ENCODE measurements at places on chromosomes 11 and 22. TPM values are rescaled to one million over a fixed set of nuclear protein-coding genes. Genes with fewer than 3 reads are reported as not detected.

DNA sequence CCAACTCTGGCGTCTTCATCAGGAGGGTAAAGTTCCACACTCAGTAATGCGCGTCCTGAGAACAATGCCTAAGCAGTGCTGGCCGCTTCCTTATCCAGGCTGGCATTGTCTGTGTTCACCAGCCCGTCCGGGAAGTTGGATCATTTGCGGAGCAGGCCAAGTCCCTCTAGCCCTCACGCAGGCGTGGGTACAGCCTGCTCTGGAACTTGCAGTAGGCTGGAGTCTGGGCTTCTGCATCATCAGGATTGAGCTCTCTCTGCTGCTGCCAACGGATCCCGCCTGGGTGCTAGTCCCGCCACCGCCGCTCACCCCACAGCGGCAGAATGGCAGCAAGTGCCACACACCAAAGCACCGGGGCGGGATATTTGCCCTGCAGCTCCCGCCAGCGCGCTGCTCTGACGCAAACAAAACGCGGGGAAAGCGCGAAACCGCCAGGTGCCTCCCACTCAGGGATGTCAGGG lies 29.0 kb downstream of the GLYATL1 start:
- DNase-seq, result no peak

DNA sequence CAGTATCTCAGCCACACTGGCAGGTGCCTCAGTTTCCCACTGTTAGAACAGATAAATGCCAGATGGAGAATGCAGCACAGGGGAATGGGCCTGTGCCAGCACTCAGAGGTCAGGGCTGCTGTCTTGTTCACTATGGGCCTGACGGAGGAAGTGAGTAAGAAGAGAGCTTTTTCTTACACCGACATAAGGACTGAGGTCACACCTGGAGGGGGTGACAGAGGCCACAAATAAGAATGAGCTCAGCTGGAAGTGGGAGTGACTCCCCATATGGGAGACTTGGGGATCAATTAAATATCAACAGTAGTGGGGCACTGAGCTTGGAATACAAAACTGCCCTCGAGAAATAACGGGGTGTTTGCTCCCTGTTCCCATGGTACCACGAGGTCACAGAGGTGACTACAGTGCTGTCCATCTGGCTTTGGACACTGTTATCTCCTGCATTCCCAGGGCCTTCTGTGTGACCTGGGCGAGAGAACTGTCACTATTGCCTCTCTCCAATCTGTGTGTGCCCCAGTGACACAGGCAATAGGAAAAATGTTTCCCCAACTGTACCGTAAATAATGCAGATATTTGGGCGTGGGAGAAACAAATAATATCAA lies 94.1 kb upstream of the NNMT start:
- DNase-seq, result no peak

DNA sequence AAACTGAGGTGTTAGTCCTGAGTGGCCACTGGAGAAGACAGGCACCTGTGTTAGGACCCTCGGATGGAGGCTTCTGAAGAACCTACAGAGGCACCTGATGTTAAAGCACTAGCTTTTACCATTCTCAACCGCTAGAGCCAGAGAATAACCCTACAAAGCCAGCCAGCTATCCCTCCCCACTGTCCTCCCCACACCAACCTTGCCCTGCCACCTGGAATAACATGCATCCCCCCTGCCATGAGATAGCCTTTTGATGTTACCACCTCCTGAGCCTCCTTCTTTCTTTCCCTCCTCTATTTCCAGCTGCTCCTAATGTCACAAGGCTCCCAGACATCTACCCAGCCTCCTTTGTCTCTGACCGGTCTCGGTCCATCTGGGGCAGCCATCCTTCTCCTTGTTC lies 28.1 kb downstream of the COMMD9 start:
- no peak for DNase-seq

- no peak for DNase-seq
These were observed 179.7 kb downstream of the IGLL1 start for GRCh38 chr22:23400286-23400981.

- no peak for DNase-seq
These were observed 1.6 kb downstream of the BSX start for GRCh38 chr11:122979815-122980595.

- no peak for DNase-seq
These were observed 351.3 kb downstream of the LARGE1 start for GRCh38 chr22:33569018-33569417.

DNA sequence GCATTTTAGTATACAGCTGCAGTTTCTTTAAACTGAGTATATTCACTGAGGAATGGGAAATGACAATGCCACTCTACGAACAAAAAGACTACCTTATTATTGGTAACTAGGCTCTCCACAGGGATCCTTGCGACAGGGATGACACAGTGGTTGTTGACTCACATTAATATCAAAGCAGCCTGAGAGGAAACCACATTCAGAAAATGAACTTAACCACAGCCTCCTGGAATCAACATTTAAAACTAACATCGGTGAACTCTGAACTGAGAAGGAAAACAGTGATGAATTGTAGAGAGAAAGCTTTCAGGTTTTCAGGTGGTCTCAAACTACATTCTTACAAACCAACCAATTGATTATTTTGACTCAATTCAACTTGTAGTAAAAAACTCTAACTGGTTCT lies 90.3 kb upstream of the MTMR2 start:
- DNase-seq, result no peak

DNA sequence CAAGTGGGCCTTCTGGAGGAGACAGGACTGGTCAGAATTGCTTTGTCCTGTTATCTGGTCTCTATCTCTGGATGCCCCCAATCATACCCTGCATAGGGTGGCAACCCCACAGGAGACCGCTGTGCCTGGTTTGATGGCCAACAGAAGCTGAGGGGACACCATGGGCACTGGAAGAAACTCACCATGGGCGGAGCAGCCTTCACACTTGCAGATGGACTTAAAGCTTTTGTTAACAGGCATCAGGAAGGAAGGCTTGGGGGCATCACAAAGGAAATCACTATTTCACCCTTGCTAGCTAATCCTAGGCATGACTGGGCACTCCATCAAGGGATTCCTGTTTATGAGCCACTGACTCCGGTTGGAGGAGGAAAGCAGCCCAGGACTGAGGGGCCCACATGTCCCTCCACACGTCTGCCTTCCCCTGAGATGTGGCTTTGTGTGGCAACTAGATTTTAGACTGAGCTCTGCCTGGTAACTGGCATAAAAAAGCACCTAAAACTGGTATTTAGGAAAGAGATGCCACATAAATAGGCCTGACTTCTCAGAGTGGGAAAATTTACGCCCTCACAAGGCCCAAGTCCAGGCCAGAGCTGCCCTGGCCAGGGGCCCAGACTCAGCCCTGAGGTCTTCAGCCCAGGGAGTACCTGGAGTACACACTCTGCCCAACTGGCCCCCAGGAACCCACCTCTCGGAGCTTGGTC lies 57.0 kb upstream of the LYVE1 start:
- no peak for DNase-seq

- no peak for DNase-seq
These were observed 78.9 kb upstream of the FIBIN start for GRCh38 chr11:26914968-26915367.

DNA sequence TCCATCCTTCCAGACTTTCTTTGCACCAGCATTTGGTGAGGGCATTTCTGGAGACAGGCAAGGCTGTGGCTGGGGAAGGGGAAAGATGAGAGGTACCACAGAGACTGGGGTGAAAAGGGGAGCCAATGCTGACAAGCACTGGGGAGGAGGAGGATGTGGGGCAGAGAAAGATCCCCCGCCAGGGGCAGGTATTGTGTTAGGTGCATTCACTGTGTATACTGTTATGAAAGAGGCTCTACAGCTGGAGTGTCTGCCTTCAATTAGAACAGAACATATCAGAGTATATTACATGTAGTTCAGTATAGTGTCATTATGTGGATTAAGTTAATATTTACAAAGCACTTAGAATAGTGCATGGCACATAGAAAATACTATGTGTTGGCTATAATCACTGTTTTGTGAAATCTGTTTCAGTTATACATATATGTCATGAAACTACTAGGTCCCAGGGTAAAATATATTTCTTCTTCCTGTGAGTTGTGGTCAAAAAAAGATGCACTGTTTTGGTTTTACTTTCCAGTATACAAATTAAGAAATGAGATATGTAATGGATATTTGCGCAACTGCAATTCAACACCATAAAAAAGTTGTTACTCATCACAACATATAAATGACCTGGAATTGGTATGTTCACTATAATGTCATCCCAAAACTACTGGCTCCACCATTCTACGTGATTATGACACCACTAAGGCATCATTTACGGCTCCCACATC lies 8.4 kb downstream of the MSANTD2 start:
- DNase-seq, result no peak

- no peak for DNase-seq
These were observed 19.4 kb downstream of the SUSD2 start for GRCh38 chr22:24200619-24201212.

DNA sequence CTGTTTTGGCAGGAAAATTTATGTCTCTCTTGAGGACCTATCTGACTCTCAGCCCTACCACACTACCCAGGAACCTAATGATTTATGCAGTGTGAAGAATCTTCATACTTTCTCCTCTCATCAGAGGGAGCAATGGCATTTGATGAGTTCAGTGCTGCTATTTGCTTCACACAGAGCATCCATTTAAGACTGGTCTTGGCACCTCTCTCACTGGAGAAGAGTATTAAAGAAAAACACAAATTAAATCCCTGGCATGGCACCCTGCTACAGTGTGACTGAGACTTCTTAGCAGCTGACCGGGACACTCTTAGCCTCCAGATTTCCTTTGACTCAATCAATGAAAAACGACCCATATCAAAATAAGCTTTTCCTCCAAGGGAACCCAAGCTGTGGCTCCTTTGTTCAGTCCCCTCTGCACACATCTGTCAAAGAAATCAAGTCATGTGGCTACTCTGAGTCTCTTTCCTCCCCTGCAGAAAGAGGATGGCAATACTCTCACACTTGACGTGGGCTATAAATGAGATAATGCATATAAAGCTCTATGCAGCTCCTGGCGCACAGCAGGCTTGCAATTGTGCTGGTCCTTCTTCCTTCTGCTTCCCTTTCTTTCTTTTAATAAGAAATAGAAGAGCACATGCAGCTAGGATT lies 186.1 kb upstream of the E2F8 start:
- no peak for DNase-seq

DNA sequence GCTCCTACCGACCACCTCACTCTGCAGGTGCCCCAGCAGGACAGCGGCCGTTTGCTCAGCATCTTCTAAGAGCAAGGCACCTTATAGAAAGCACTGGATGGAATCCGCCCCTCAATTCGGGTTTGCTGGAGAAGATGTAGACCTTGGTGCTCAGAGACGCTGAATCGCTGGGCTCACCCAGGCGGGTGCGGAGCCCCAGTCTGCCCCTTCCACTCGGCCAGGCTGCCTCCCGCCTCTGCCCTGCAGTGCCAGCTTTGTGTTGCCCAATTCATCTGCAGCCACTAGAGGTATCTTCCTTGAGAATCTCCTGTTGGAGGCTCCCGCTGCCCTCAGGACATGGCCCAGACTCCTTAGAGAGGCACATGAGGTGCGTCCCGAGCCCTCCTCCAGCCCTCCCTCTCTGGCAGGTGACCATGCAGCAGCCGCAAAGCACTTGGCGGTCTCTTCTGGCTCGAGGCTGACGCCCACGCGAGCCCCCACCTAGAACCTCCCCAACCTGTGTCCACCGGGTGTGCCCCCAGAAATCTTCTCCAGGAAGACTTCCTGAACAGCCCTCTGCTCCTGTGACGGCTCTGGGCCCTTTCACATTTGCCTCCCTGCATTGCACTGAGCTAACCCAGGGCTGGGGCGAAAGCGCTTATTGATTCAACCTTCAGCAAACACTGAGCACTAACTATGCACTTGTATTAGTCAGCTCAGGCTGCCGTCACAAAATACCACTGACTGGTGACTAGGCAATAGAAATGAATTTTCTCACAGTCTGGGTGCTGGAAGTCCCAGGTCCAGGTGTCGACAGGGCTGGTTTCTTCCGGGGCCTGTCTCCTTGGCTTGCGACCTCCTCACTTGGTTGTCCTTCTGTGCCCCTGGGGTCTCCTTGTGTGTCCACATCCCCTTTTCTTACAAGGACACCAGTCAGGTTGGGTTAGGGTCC lies 117.5 kb downstream of the WNT7B start:
- DNase-seq, result no peak

DNA sequence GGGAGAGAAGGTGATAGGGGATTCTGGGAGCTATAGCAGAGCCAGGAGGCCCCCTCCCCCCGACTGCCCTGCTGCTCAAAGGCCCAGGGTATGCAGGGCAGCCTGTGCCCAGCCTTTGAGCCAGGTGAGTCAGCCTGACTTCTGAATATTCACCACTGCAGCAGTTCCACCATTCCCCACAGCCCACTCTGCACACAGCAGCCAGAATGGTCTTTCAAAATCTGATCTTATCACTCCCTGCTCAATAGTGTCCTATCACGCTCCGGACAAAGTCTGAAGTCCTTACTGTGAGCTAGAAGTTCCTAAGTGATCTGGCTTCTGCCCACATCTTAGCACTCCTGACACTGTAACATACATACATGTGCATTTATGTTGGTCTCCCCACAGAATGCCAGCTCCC lies 111.7 kb downstream of the BUD13 start:
- no peak for DNase-seq

DNA sequence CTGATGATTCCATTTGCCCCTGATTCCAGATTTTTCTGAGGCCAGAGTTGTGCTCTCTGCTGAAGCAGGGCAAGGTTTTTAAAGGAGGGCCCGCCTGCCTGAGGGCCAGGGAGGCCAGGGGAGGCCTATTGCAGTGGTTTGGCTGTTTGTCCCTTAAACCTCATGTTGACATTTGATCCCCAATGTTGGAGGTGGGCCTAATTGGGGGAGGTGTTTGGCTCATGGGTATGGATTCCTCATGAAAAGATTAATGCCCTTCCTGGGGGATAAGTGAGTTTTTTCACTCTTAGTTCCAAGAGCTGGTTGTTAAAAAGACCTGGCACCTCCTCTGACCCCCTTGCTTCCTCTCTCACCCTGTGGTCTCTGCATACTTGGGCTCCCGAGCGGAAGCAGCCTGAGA lies 9.2 kb downstream of the GAL3ST3 start:
- DNase-seq, result no peak

DNA sequence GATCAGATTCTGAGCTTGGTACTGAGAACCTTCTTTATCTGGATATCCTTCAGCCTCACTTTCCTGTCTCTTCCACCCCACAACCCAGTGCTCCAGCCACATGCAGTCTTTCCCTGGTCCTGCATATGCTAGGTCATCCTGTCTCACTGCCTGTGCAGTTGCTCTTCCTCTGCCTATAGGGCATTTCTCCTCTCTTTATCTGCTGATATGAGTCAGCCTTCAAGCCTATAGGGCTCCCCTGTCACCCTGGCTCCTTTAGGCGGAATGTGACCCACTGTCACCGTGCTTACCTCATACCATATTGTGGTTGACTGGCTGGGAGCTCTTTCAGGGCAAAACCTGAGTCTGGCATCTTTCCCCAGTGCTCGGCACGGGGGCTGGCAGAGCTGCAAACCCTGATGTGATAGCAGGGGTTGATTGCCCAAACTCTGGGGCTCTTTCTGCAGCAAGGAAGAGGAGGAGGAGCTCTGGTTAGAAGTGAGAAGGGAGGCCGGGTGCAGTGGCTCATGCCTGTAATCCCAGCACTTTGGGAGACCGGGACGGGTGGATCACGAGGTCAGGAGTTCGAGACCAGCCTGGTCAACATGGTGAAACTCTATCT lies 26.3 kb downstream of the MEI1 start:
- DNase-seq, result no peak

BBS1 gene
- total RNA-seq, result 25.0 TPM

OR8H2 gene
- total RNA-seq, result not detected

PRG3 gene
- 2.9 TPM for total RNA-seq

KCNJ4 gene
- 0.30 TPM for total RNA-seq

CHORDC1 gene
- total RNA-seq, result 33.2 TPM

CADM1 gene
- total RNA-seq, result 32.0 TPM

SLC22A6 gene
- not detected for total RNA-seq
